ENCODE measurements at places on chromosomes 16 and 17.

- no peak for DNase-seq
These were observed 242.3 kb upstream of the TBX2 start for GRCh38 chr17:61157246-61157886.

GRCh38 chr16:81224824-81225223 lies 13.7 kb upstream of the BCO1 start:
- no peak for DNase-seq

DNA sequence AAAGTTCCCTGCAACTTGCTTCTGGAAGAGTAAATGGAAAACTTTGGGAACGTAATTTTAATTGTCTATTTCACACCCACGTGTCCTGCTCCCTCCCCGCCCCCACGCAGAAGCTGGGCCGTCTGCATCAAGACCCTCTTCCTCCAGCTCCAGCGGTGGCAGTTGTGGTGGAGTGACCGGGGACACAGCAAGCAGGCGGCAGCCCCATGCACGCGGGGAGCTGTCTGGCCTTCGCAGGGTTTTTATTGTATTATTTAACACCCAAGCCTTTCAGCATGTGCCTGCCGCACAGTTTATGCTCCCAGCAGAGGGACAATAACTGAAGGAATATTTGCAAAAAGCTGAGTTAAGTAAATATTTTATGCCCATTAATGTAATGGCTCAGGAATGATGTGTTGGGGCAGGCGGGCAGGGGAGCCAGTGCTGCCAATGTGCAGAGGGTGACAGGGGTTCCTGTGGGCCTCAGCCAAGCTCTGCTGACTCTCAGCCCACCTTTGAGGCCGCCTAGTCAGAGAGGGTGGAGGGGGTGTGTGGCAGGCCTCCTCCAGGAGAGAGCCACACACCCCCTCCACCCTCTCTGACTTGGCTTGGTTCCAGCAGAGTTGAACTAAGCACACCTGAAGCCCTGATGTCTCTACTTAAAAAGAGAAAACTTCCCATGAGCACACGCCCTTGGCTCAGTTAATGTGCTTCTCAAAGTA lies 32.4 kb upstream of the ENPP7 start:
- no peak for DNase-seq

DNA sequence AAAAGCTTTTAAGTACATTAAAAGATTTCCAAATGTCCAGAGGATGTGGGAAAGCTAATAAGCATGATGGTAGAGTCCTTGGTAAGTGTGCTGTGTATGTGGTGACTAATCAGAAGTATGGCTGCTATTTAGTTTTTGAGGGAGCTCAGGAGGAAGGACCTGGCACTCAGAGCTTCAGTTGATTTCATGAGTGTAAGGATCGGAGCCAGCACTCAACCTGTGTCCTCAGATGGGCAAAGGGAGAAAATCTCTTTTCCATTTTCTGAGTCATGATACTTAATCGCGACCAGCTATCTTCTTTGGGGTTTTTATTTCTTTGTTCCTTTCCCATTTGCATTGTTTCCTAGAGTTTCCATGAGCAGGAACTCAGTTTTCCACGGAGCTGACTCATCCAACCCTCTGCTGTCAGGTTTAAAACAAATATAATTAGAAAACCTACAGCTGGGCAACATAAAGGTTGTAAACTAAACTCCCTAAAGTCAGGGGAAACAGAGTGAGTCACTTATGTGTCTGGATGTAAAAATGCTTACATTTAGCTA lies 125.4 kb downstream of the MAP2K6 start:
- no peak for DNase-seq

GRCh38 chr17:2094891-2095535 lies 40.1 kb downstream of the HIC1 start:
- peak; percentile 35 for DNase-seq

GRCh38 chr16:58187665-58188421 lies 10.1 kb downstream of the CSNK2A2 start:
- DNase-seq: no peak

- DNase-seq: peak; percentile 79
These were observed 94.2 kb downstream of the NTN1 start for GRCh38 chr17:9115214-9116191.

DNA sequence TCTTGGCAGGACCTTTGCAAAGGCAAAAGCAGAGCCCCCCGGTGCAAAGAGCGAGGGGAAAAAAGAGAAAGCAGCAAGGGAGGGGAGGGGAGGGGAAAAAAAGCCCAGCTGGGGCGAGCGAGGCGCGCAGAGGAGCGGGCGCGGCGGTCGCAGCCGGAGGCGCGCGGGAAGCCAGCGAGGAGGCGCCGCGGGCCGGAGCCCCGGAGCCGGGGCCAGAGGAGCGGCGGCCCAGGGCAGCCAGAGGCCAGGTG lies 129 bp downstream of the IRX5 start:
- DNase-seq: no peak

GRCh38 chr16:12826559-12826958 lies 22.9 kb upstream of the CPPED1 start:
- DNase-seq: no peak

DNA sequence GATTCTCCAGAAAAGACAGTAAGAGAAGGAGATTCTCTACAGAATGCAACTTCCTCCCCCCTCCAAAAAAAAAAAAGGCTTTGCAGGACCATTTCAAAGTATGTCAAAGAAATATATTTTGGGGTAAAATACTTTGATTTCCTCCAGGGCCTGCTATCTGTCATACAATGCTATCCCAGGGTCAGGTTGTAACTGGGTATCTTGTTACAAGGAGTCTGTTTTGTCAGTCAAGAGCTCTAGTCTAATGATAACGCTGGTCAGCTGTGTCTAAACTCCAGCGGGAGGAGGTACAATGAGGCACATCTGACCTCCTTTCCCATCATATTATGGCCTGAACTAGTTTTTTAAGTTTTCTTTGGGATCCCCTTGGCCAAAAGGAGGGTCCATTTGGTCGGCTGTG lies 408.4 kb upstream of the CDH5 start:
- no peak for DNase-seq

GRCh38 chr16:87033541-87034300 lies 283.5 kb downstream of the C16orf95 start:
- DNase-seq: no peak

GRCh38 chr17:8871081-8871581 lies 3.7 kb upstream of the PIK3R6 start:
- no peak for DNase-seq

- DNase-seq: no peak
These were observed 125.8 kb downstream of the ANKRD11 start for GRCh38 chr16:89364606-89365005.

- peak; percentile 82 for DNase-seq
These were observed 6.9 kb upstream of the PIRT start for GRCh38 chr17:10844621-10845387.

- DNase-seq: no peak
These were observed 50.2 kb downstream of the SMG6 start for GRCh38 chr17:2253362-2253761.

DNA sequence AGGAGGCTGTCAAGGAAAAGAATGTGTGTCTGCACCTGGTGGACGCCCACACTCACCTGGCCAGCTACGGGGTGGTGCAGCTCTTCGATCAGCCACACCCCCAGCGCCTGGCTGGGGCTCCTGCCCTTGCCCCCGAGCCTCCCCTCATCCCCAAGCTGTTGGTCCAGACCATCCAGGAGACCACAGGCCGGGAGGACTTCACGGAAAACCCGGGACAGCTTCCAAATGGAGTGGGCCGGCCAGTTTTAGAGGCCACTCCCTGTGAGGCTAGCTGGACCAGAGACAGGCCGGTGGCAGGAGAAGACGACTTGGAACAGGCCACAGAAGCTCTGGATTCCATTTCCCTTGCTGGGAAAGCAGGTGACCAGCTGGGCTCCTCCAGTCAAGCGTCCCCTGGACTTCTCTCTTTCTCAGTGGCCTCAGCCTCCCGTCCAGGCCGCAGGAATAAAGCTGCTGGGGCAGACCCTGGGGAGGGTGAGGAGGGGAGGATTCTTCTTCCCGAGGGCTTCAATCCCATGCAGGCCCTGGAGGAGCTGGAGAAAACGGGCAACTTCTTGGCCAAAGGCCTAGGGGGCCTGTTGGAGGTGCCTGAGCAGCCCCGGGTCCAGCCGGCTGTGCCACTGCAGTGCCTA lies 2.2 kb downstream of the WDR81 start:
- DNase-seq: no peak

DNA sequence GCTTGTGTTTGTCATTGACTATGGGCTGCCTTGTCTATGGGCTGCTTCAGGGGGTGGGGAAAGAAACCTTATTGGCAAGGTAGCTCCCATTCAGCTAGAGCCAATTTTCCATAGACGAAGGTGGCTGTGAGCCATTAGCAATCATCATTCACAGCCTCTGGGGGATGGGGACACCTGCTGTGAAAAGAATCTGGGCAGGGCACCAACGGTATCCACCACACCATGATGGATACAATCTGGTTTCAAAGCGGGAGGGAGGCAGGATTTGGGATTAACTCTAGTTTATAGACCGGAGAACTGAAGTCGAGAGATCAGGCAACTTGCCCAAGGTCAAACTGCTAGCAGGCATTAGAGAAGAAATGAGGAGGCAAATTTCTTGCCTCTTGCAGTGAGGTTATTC lies 182.3 kb downstream of the SHISA9 start:
- DNase-seq: no peak

DNA sequence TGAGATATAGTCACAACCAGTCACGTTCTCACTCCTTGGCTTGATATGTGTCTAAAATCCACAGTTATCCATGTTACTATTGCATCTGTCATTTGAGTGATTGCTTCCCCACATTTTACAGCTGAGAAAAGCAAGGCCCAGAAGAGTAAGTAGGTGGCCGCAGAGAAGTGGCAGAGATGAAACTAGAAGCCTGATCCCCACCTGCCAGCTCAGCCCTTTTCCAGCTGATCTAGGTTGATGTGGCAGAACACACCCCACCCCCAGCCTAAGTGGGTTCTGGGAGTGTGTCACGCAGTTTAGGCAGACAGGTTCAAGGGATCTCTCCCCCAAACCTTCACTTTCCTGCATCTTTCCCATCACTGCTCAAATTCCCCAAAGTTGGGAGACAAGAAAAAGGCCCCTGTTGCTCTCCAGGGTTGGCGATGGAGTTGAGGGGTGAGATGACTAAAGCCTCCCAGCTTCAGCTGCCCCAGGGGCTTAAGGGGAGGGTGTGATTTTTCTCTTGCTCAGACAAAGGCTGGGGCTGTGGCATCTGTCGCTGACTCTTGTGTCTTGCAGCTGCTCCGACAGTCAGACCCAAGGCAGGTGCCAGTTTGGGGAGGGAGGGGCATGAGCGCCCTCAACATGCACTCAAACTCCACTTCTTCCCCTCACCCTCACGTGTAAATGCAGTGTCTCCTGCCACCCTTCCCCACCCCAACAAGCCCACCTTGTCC lies 48.9 kb upstream of the LHX1 start:
- DNase-seq: no peak

DNA sequence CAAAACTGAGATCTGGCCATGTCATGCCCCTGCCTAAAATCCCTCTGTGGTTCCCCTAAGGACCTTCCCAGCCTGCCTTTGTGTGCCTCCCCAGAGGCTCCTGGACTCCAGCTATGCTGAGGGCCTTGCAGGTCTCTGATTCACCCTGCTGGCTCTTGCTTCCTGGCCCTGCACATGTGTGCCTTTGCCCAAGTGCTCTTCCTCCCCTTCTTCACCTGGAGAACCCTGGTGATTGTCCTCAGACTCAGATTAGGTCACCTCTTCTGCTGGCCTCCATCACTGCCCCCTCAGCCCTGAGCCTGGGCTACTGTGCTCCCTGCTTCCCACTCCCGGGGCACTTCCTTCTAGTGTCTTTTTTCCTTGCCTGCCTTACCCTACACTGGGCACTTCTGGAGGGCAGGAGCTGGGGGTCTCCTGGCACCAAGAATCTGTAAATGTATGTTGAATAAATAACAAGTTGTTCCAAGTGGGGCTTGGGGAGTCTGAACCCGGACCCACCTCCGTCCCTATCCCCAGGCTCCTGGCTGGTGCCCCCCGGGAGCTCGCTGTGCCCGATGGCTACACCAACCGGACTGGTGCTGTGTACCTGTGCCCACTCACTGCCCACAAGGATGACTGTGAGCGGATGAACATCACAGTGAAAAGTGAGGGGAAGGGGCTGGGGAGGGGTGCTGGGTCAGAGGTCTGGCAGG lies 7.8 kb downstream of the ITGA3 start:
- no peak for DNase-seq

DNA sequence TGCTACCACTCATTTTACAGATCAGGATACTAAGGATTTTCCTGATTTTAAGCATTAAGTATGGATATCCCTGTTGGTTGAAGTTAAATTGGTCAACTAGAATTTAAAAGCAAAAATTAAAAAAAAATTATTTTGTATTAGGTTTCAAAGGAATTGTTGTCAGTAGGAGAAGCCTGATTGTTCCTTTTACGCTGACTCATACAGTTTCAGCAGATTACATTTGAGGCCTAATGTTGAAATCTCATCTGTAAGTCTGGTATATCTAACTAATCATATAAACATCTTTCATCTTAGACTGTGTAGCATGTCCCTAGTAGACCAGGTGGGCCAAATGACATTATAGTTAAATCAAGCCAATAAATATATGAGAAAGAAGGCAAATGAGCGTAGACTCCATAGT lies 83.5 kb downstream of the FTO start:
- no peak for DNase-seq

DNA sequence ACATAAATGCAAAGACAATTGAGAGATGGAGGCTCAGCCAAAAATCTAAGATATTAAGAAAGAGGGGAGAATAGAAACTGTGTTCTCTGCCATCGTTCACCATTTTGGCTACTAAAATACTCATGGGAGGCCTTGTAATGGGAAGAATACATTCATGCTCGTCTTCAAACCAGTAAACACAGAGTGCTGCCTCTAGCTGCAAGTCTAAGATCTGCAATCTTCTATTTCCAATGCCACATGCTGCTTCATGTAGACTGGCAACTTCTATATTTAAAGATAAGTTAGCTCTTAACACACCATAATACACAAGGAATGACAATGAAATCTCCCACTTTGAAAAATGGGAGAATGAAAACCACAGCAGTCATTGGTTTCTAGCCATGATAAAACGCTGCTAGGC lies 387.3 kb downstream of the HS3ST3B1 start:
- DNase-seq: no peak

DNA sequence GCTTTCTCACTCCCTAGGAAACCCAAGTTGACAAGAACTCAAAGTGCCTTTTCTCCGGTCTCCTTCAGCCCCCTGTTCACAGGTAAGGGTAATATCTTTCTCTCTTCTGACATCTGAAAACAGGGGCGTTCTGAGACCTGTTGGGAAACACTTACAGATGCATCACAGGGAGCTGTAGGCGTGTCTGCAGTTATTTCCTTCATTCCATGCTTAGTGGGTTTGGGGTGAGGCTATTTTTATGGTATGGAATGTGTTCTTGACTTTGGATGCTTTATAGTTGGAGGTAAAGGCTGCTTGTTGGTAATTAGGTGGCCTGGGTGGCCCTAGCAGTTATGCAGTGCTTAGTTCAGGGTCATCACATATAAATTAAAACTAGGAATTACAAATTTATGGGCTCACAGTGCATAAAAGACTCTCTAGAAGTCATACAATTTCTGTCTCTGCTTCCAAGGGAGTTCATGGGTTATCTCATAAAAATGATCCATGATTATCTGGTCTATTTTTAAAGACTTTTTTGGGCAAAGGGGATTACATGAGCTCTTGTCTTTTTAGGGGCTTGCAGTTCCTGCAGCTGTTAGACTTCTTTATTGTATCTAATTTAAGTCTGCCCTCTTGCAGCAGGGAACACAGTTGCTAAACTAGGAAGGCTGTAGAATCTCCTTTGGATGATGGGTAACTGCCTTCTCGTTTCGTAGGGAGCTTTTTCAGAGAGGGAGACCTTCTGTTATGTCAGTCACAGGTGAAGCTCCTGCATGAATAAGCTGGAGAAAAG lies 10.2 kb downstream of the SOCS7 start:
- DNase-seq: no peak

GRCh38 chr17:44557651-44558285 lies 484 bp downstream of the FZD2 start:
- DNase-seq: peak; percentile 62

- DNase-seq: no peak
These were observed 292.8 kb downstream of the SEC14L1 start for GRCh38 chr17:77433385-77434135.

GRCh38 chr17:75407655-75408352 lies 2.3 kb upstream of the GRB2 start:
- DNase-seq: no peak

Measured in WTC11 (cell line).